ENCODE measurements at places on chromosomes 4 and X. TPM values are rescaled to one million over a fixed set of nuclear protein-coding genes. Genes with fewer than 3 reads are reported as not detected.

XAGE1A gene
- not detected for total RNA-seq

DNA sequence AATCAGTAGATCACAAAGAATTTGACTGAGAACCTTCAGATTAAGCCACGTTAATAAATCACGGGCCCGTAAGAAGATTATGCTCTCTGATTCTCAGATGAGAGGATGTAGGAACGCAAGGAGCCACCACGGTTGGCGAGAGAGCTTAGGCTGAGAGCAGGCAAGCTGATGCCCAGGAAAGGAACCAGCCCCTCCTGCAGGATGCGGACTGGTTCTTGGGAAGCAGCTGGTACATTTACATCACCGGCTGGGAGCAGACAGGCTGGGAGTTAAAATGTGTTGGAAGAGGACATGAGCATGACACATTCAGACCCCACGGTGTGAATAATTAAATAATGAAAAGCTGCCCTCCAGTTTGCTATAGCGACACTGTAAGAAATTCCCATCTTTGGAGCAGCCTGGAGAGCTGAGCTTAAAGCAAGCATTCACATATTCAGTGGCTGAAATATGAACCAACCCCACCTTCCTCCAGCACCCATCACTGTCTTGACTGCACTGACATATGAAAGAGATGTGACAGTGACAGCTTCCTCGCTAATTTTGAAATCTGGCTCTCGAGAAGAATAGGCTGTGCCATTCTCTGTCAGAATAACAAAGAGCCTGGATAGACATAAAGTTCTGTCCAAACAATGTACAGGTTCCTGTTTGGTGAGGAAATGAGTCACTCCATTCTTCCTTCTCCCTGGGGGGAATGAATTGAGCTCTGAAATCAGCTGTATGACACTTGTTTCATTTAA is 33.1 kb downstream of the LNX1 start:
- no peak overlapping the region for H3K4me3 ChIP-seq
- no peak overlapping the region for H3K27ac ChIP-seq
- H3K27me3 ChIP-seq: no peaks in the 10 kb centered on the region
- DNase-seq: no peak
- no peaks in the 10 kb centered on the region for H3K4me1 ChIP-seq

AFP gene
- total RNA-seq: not detected

DNA sequence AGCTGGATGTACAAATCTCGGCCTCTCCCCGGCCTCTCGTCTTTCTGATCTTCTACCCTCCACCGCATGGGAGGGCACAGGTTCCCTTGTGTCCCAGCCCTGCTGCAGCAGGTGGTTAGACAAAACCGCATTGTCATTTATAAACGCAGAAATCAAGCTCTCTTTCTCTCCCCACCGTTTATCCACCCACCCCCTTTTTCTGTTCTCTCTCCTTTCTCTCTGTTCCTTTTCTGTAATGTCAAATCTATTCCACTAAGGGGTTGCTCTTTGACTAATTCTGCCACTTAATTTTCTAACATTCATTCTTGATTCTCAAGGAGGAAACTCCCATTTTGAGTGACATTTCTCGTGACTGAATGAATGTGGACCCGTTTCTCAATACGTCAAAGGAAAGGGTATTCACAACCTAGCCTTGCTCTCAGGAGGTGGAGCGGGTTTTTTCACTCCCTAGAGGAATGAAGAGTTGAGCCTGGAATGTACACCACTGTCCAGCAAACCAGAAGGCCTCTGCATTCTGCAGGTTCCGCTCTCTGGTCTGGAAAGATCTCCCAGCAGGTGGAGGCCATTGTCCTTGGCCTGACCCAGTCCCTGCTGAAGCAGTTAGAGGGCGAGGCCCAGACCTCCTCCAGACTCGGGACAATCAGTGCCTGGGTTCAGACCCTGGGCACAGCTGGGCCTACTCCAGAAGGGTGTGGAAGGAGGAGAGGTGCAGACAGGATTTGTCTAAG is 70.9 kb upstream of the ENPP6 start:
- no peaks in the 10 kb centered on the region for H3K4me1 ChIP-seq
- DNase-seq: no peak
- no peaks in the 10 kb centered on the region for H3K27me3 ChIP-seq
- H3K27ac ChIP-seq: no peak overlapping the region
- no peak overlapping the region for H3K4me3 ChIP-seq

RHOXF2B gene
- not detected for total RNA-seq

GLUD2 gene
- total RNA-seq: 1.6 TPM

SH3D19 gene
- 12.6 TPM for total RNA-seq

All from pancreas (tissue), 10 donors.